H7 (cell line): ENCODE measurements at places on chromosomes 2 and 18. TPM values are rescaled to one million over a fixed set of nuclear protein-coding genes. Genes with fewer than 3 reads are reported as not detected.

The GALNT5 gene
- total RNA-seq = 0.07 and 0.18 TPM in 2 replicates

The FLACC1 gene
- total RNA-seq = not detected in 2 replicates

The ERFE gene
- total RNA-seq = 8.8 and 11.2 TPM in 2 replicates

DNA sequence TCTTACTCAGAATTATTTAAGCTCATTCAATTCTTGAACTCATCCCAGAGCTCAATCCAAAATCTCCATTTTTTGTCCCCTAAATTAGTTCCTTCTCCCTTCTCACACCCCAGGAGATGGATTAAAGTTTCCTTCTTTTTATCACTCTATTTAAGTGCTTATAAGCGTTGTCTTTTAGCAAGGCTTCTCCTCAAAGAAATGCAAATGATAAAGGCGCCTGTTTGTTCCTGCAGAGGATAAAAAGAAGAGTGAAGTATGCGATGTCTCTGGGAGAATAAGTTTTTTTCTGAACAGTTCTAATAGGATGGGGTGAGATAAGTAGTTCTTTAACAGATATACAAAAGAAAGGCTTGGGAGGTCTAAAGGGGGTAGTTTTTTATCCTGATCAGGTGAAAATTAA is 303.3 kb downstream of the CNTNAP5 start:
- DNase-seq = no peak

GRCh38 chr2:68912732-68913131 is 40.0 kb downstream of the GKN2 start:
- no peak for DNase-seq

DNA sequence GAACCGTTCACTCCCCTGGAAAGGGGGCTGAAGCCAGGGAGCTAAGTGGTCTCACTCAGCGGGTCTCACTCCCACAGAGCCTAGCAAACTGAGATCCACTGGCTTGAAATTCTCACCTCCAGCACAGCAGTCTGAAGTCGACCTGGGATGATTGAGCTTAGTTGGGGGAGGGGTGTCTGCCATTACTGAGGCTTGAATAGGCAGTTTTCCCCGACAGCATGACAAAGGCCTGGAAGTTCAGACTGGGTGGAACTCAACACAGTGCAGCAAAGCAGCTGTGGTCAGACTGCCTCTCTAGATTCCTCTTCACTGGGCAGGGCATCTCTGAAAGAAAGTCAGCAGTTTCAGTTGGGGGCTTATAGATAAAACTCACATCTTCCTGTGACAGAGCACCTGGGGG is 292.5 kb downstream of the NUP35 start:
- DNase-seq = no peak
